AG08396 (cell line): ENCODE measurements at places on chromosomes 1 and 21.
A peak's percentile ranks its signal among the peaks of the same experiment; 100 is the strongest.

GRCh38 chr1:235326719-235327558, 1.0 kb downstream of the ARID4B start:
- DNase-seq = peak; percentile 36

DNA sequence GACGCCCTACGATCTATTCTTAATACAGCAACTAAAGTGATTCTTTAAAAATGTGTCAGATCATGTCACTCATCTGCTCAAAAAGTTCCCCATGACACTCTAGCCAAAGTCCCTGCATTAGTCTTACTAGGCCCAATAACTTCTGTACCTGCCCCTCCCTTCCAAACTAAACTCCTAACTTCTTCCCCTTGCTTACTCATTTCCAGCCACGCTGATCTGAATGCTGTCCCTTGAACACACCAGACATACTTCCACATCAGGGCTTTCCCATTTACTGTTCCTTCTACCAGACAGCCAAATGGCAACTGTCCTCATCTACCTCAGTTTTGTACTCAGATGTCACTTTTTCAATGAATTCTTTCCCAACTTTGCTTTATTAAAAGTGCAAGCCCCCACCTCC, 1.2 kb downstream of the PPT1 start:
- DNase-seq = no peak

- DNase-seq = no peak
Measured at GRCh38 chr1:78779831-78780230, 130.2 kb downstream of the IFI44 start.

DNA sequence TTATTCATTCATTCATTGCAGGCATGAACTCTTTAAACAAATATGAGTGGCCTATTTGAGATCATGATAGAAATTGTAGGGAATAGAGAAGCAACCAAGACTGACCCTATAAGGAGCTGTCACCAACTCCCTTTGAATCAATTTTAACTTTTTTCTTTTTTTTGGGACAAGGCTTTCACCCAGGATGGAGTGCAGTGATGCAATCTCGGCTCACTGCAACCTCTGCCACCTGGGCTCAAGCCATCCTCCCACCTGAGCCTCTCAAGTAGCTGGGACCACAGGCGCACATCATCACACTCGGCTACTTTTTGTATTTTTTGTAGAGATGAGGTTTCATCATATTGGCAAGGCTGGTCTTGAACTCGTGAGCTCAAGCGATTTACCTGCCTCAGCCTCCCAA, 17.1 kb upstream of the ATP5PO start:
- DNase-seq = no peak

DNA sequence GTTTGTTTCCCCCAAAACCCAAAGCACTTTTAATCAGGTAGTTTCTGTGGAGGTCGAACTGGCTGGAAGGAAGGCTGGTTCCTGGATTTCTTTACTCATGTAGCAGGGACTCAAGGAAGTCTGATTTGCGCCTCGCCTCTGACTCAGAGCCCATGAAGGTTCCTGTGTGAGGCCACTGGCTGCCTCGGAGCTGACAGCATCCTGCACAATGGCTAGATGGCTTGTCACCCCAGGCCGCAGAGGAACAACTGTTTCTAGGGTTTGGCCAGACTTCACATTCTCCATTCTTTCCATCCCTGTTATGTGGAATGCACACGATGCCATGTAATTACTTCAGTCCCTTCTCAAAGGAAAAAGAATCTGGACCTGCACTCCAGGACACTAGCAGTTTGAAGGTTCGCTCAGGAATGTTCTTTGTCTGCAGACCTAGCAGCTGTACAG, 39.1 kb upstream of the PRSS38 start:
- peak; percentile 82 for DNase-seq

- DNase-seq = no peak
Measured at GRCh38 chr1:109930252-109930993, 19.8 kb downstream of the CSF1 start.

GRCh38 chr1:1664941-1665814, 6.4 kb upstream of the CDK11B start:
- no peak for DNase-seq

- DNase-seq = no peak
Measured at GRCh38 chr1:89201106-89201794, 2.5 kb upstream of the GBP4 start.

- no peak for DNase-seq
Measured at GRCh38 chr1:154527192-154527591, 25.0 kb upstream of the SHE start.

DNA sequence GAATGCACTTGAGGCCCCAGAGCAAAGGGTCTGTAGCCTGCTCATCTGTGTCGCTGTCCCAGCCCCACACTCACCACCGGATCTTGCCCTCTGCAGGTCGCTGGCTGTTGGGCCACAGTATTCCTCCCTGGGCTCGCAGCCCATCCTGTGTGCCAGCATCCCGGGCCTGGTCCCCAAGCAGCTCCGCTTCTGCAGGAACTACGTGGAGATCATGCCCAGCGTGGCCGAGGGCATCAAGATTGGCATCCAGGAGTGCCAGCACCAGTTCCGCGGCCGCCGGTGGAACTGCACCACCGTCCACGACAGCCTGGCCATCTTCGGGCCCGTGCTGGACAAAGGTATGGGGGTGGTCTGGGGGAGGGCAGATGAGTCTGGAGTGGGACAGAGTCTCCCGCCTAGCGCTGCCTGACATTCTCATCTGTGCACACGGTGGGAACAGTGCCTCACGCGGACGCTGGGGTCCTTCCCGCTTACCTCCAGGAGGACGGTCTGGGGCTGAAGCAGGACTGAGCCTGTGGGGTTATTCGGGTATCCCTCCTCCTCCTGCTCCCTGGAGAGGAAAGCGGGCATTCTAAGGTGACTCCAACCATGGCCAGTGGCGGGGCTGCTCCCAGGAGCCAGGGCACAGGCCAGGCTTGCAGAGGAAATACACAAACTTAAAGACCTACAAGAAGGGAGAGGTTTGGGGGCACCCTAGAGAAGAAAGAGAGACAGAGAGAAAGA, 15.9 kb downstream of the WNT3A start:
- no peak for DNase-seq

GRCh38 chr1:114089502-114090138, 64.0 kb downstream of the SYT6 start:
- no peak for DNase-seq

GRCh38 chr1:81409780-81410274, 390.9 kb upstream of the ADGRL2 start:
- DNase-seq = no peak

GRCh38 chr1:92317836-92318493, 19.1 kb downstream of the RPAP2 start:
- DNase-seq = no peak

- no peak for DNase-seq
Measured at GRCh38 chr1:207463571-207463970, 9.4 kb downstream of the CR2 start.

DNA sequence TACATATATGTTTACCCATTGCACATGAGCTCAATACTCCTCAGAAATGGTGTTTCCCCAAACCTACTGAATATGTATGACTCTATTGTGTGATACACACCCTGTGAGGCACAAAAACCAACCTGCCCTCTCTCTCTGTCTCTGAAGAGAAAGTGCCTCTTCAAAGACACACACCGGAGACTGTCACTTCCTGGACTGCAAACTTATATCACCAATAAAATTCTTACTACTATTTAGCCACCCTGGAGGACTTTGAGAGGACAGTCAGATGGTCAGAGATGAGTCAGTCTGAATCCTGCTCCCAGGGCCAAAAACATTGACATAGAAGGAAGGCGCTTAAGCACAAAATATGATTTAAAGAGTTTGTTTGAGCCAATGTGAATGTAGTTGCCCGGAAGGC, 110.4 kb downstream of the PPIAL4G start:
- DNase-seq = no peak

DNA sequence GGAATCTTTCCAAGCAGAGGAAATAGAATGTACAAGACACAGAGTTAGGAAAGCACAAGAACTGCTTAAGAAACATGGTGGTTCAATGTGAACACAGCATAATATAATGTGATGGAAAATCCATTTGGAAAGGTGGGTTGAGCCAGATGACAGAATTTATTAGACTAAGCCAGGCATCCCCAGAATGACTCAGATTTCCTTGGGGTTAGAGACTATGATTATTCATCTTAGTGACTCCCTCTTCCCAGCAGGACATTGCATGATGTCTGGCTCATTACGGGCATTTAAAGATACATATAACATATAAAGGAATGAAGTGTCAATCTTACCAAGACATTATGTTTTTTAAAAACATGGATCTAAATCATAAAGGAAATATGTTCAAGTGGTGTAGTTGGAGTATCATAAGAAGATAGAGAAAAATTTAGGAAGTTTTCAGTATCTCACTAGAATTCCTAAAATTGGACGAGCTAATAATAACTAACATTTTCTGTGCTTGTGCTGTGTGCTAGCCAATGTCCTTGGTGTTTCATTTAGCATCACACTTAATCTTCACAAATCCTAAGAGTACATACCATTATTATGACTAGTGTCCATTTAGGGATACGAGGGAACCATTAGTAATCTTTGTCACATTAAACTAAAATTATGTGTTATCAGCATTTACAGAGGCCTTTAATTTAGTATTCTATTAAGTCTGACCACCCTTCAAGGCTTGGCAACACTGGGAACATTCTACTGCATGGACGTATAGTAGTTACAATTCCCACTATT, 41.0 kb upstream of the ST6GALNAC5 start:
- DNase-seq = peak; percentile 9

DNA sequence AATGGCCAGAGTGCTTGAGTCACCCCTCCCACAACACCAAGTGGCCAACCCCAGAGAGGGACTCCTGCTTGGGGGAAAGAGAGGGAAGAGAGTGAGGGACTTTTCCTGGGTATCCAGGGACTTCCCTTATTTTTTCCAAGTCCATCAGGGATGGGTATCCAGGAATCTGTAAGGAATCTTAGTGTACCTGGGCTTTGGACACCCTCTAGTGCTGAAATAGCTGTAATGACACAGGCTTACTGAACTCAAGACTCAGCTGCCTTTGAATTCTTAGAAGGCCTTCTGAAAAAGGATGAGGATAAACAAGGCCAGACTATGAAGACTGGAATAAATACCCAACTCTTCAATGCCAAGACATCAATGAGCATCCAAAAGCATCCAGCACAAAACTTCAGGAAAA, 12.0 kb downstream of the TSHB start:
- no peak for DNase-seq

GRCh38 chr1:158809862-158810261, 21.3 kb upstream of the MNDA start:
- no peak for DNase-seq

GRCh38 chr1:95467036-95467435, 233.0 kb downstream of the RWDD3 start:
- no peak for DNase-seq

DNA sequence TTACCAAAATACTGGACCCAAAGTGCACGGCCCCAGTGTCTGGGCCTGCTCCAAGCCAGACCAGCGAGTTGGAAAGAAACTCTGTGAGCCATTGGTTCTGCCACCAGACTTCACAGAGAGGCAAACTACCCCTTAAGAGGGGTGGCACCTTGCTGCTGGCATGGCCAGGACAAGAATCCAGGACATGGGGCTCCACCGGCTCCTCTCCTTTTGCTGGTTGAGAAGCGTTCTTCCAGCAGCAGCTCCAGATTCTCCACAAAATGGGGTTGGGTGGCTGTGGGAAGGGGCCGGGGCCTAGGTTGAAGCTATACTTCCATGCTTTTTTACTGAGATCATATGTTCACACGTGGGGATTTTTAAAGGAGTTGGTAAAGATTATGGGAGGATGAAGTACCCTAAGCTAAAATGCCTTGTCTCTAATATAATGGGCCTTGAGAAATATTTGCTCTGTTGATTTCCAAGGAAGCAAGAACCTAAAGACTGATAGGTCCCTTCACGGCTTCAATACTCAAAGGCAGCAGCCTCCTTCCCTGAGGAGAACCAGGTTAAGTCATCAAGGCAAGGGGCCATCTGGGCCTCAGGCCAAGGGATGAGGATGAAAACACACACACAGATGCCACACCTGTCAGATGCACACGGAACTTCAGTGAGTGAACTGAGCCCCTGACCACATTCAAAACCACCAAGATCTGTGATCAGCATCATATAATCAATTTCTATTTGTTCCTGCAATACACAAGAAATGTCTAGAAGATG, 3.1 kb downstream of the C1orf198 start:
- no peak for DNase-seq

DNA sequence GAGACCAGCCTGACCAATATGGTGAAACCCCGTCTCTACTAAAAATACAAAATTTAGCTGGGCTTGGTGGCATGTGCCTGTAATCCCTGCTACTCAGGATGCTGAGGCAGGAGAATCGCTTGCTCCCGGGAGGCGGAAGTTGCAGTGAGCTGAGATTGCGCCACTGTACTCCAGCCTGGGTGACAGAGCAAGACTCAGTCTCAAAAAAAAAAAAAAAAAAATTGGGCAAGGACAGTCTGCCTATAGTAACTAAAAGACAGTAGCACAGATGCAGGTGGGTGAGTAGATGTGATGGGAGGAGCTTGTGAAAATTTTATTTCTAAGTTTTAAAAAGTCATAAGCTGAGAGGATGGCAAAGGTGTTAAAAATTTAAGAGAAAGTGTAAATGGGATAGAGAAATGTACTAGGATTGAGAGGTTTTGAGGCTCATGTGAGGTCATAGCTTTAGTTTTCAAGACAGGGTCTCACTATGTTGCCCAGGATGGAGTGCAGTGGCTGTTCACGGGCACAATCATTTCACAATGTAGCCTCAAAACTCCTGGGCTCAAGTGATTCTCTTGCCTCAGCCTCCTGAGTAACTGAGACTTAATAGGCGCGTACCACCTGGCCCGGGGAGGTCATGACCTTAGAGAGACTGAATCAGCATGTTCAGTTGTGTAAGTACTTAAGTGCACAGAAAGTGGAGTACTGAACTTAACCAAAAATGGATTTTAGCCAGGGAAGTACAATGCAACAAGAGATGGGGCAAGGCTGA, 33.7 kb downstream of the PTP4A2 start:
- no peak for DNase-seq

DNA sequence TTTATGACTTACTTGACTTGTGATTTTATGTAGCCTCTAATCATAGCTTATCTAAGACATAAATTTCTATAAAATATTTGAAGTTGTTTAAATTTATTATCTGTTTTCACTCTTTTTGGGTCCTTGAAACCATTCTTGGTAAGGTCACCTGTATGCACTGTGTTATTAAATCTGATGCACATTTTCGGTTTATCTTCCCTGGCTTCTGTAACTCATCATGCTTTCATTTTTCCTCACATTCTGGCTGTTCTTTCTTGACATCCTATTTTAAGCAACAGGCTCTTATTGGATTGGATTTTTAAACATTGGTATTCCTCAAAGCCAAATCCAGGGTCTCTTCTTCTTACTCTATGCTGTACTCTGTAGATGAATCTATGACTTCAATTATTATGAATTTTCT, 341.6 kb downstream of the TGFB2 start:
- DNase-seq = no peak
